HT1080 (cell line): ENCODE measurements at places on chromosomes 6 and 20. TPM values are rescaled to one million over a fixed set of nuclear protein-coding genes. Genes with fewer than 3 reads are reported as not detected.
A peak's percentile ranks its signal among the peaks of the same experiment; 100 is the strongest.

DNA sequence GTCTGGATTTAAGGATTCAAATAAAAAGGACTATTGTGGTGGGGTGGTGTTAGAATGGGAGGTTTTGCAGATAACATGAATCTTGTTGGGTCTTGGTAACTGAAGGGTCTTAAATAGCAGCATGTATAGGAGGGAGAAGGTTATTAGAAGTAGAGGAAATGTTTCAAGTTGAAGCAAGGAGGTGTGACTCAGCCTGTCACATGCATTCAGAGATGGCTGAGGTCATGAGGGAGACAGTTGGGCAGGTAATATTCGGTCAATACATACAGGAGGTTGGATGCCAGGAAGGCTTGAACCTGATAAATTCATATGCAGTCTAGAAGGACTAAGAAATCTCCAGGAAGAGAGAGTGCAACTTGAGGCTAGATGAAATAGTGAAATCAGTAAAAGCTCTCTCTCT, 6.1 kb downstream of the KLHL31 start:
- peak; percentile 54 for DNase-seq

DNA sequence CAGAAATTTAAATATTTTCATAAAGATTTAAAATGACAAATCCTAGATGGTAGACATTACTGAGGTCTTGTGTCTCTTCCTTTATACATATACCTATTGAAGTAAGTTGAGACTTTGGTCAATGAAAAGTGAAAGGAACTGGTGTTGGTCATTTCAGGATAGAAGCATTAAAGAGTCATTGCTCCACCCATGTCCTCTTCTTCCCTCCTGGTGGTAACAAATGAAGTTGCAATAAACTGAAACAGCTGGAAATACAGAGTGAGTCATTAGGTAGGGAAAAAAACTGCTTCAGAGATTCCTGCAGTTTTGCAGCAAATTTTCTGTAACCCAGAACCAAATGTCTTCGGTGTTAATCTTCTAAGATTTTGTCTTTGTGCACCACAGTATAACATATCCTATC, 448.0 kb downstream of the EYS start:
- peak; percentile 53 for DNase-seq

- no peak for DNase-seq
Observed at GRCh38 chr6:143346004-143346403, 104.5 kb downstream of the ADAT2 start.

- DNase-seq, result no peak
Observed at GRCh38 chr6:125258651-125259353, 43.0 kb downstream of the HDDC2 start.

DNA sequence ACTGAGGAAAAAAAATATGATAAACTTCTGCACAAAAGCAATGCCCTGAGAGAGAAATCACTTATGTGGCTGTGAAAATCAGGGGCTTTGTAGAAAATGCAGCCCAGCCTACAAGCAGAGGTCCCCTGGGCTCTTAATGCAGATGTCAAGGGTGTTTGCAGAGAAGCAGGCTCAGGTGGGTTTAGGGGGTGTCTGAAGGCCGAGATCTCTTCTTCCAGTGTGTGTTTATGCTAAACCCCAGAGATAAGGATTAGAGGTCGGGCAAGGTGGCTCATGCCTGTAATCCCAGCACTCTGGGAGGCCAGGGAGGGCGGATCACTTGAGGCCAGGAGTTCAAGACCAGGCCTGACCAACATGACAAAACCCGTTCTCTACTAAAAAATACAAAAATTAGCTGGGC, 78.5 kb downstream of the TMEM242 start:
- DNase-seq, result no peak

The RFX6 gene
- not detected in 2 replicates for total RNA-seq

The TRIM10 gene
- not detected in 2 replicates for total RNA-seq

The OR2H2 gene
- total RNA-seq, result not detected in 2 replicates
